Stimulated activated CD8-positive, alpha-beta memory T cell treated with anti-CD3 and anti-CD28 coated beads, Interleukin-7, amount 100 ng/mL, for 48 hours (primary cell): ENCODE measurements at places on chromosomes 1 and 21.

DNA sequence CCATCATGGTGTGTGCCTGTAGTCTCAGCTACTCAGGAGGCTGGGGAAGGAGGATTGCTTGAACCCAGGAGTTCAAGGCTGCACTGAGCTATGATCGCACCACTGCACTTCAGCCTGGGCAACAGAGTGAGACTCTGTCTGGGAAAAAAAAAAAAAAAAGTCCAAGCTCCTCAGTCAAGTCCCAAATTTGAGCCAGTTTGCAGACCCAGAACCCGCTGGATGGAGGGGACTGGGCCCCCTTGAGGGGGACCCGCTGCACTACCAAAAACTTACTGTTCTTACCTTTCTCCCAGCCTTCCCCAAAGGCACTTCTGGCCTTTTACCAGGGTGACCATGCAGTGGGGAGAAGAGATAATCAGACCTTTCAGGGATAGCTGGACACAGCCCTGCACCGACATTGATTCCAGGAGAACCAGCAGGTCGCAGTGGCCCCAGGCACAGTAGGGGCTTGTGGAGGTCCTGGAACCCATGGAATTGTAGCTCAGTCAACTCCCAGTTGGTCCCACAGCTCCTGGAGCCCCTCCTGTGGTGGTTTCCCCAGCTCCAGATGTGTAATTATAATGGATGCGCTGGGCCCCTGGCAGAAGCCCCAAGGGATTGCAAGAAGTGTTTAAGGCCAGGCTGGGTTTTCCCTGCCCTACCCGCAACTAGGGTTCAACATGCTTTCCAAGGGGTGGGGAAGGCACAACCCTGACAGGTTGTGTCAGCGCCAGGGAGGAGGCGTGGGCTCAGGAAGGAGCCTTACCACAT lies 4.1 kb upstream of the WNT9A start:
- DNase-seq, result no peak

GRCh38 chr1:59123081-59123681 lies 173.7 kb upstream of the FGGY start:
- no peak for DNase-seq

GRCh38 chr1:243791586-243792267 lies 58.3 kb downstream of the AKT3 start:
- no peak for DNase-seq

GRCh38 chr21:33852485-33852884 lies 63.1 kb downstream of the ATP5PO start:
- DNase-seq, result no peak

- no peak for DNase-seq
These were observed 113.8 kb downstream of the RHOU start for GRCh38 chr1:228849011-228849541.

GRCh38 chr1:203512517-203512847 lies 18.5 kb downstream of the OPTC start:
- no peak for DNase-seq

GRCh38 chr1:97204468-97204867 lies 482.9 kb downstream of the PTBP2 start:
- DNase-seq, result no peak
